ENCODE measurements at places on chromosomes 3 and 15.

DNA sequence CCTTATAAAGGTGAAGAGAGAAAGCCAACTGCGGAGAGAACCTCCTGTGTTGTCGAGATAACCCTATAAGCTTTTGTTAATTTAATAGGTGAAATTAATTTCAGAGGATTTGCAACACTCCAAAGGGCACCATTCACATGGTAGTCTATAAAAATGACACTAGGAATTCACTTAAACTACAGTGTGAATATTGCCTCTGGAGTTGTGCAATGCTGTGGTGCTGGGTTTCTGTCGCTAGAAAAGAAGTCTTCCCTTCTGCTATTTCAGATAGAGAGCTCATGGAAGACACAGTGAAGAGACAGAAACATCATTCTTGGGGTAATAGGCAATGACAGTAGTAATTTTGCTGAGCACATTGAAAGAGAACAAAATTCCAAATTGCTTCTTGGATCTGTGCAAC lies 28.8 kb upstream of the PROK2 start:
- no peak for DNase-seq

DNA sequence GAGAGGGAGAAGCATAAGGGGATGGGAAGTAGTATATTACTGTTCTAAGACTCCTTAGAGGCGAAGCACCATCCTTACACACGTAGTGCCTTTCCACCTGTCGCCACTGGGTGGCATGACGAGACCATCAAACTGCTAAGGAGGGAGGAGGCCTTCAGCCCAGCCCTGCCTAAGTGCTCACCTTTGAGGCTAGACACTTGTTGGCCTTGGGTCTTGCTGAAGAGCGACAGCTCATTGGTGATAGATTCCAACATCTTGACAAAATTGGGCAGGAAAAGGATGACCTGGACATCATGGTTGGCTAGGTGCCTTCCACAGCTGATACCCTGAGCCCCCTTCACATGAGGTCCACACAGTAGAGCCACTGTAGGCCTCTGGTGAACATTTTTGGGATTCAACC lies 19.6 kb downstream of the CLK3 start:
- DNase-seq, result peak; percentile 74

- DNase-seq, result no peak
Measured at GRCh38 chr15:27871078-27871901, 227.8 kb downstream of the OCA2 start.

DNA sequence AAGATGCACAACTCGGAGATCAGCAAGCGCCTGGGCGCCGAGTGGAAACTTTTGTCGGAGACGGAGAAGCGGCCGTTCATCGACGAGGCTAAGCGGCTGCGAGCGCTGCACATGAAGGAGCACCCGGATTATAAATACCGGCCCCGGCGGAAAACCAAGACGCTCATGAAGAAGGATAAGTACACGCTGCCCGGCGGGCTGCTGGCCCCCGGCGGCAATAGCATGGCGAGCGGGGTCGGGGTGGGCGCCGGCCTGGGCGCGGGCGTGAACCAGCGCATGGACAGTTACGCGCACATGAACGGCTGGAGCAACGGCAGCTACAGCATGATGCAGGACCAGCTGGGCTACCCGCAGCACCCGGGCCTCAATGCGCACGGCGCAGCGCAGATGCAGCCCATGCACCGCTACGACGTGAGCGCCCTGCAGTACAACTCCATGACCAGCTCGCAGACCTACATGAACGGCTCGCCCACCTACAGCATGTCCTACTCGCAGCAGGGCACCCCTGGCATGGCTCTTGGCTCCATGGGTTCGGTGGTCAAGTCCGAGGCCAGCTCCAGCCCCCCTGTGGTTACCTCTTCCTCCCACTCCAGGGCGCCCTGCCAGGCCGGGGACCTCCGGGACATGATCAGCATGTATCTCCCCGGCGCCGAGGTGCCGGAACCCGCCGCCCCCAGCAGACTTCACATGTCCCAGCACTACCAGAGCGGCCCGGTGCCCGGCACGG lies 991 bp downstream of the SOX2 start:
- no peak for DNase-seq

DNA sequence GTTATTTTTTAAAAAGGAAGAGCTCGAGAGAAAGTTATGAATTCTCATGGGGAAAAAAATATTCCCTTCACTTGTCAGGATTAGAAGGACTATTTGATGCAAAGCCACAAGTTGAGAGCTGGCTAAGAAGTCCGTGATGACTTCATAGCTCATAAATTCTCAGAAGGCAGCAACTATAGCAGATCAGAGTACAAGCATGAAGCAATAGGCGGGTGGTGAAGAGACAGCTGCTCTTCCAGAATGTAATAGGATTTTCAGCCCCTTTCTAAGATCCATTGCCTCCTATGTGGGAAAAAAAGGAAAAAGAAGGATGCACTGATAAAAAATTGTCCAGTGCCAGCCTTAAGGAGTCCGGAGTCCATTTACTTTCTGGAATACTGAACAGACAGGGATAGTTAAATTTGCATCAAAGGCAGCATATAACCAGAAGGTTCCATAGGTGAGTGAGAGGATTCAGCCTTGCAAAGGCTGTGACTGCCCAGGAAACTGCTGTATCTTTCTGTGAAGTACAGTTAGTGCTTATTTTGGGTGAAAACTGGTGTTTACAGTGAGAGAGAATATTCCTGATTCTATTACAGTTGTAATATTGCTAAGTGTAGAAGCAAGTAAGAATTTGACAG lies 929.5 kb upstream of the ALCAM start:
- no peak for DNase-seq

GRCh38 chr3:96991800-96992365 lies 177.5 kb downstream of the EPHA6 start:
- no peak for DNase-seq

GRCh38 chr15:60757831-60758570 lies 279.1 kb upstream of the ICE2 start:
- DNase-seq, result no peak

DNA sequence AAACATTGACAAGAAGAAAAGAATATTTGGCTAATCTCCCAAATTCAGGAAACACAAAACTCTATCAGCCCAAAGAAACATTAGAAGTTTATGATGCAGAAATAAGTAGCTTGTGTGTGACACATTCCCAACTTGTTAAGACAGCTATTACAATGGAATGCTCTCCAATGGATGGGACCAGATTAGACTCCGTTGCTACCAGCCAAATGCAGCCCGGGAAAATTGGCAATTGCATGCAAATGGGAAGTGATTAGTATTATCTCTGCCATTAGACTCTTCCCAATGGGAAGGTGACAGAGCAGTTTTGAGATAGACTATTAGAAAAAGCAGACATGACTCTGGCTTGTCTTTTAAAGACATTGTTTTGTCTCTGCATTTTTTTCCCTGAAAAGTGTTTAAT lies 37.4 kb upstream of the KCNMB2 start:
- DNase-seq, result no peak

- DNase-seq, result no peak
Measured at GRCh38 chr3:20376665-20377217, 190.7 kb upstream of the SGO1 start.

DNA sequence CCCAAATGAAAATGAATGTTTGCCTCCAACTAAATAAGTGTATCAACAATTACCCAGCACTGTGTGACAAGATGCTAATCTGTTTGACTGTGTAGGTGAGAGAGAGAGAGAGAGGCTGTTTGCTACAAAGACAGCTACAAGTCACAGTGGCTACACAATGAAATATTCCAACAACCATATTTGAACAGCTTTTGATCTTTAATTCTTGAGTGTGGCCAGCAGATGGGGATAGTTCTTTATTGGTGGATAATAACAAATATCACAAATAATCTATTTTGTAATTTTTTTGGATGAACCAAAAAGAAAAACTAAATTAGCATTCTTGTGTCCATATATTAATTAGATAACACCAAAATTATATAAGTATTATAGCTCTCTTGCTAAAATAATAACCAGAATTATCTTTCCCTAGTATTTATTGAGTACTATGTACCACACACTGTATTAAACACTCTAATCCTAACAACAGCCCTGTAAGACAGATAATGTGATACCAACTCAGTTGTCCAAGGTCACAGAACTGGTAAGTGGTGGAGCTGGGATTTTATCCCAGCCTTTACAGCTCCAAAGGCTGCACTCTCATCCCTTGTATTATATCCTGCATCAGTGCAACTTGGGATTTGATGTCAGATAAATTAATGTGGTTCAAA lies 61.9 kb upstream of the C3orf80 start:
- DNase-seq, result no peak

All from activated CD4-positive, alpha-beta T cell treated with anti-CD3 and anti-CD28 coated beads, Interleukin-2, amount 50 U/mL, for 48 hours (primary cell).